ENCODE measurements at places on chromosomes 1 and 21.

GRCh38 chr21:35239811-35240219, 190.7 kb upstream of the RUNX1 start:
- DNase-seq: no peak

DNA sequence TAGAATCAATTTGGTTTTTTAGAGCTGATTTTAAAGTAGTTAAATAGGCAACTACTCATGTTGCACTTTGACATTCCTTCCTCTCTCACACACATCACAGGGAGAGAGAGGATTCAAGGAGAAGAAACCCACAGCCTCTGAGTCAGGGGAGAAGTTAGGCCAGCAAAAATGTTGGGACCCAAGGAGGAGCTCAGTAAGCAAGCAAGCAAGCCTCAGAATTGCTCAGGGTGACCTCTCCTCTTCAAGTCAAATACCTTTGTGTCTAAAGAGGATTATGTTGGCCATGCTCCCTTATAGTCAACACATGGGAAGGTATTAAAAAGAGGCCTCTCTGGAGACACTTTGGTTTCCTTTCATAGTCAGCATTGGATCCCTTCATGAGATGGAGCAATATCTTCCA, 80.5 kb upstream of the WARS2 start:
- no peak for DNase-seq

- no peak for DNase-seq
Measured at GRCh38 chr1:153415850-153416570, at the start of gene S100A7A. TSS of gene S100A7A (plus strand) at chr1:153416520. CDS start at chr1:153418083, 1,563 bp downstream.

- DNase-seq: no peak
Measured at GRCh38 chr1:215569986-215570824, 3.1 kb downstream of the KCTD3 start.

DNA sequence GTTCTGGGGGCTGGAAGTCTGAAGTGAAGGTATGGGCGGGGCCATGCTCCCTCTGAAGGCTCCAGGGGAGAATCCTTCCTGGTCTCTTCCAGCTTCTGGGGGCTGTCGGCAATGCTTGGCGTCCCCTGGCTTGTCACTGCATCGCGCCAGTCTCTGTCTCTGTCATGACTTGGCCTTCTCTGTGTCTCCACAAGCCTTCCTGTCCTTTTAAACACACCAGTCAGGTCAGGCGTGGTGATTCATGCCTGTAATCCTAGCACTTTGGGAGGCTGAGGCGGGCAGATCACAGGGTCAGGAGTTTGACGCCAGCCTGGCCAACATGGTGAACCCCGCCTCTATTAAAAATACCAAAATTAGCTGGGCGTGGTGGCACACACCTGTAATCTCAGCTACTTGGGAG, 125.3 kb downstream of the ACTL8 start:
- no peak for DNase-seq

DNA sequence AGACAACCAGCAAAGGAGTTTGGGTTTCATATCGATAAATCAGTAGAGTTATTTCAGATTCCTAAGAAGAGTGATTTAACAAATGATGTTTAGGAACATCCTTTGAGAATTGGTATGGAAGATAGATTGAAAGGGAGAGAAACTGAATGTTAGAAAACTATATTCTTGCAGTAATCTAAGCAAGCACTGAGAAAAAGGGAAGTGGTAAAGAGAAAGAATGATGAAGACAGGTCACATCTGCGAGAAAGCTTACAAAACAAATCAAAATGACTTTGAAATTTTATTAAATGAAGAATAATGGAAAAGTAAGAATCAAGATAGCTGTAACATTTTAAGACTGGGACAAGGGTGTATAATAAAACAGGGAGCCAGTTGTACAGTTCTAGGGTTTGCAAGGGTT, 177.0 kb downstream of the HS2ST1 start:
- no peak for DNase-seq

DNA sequence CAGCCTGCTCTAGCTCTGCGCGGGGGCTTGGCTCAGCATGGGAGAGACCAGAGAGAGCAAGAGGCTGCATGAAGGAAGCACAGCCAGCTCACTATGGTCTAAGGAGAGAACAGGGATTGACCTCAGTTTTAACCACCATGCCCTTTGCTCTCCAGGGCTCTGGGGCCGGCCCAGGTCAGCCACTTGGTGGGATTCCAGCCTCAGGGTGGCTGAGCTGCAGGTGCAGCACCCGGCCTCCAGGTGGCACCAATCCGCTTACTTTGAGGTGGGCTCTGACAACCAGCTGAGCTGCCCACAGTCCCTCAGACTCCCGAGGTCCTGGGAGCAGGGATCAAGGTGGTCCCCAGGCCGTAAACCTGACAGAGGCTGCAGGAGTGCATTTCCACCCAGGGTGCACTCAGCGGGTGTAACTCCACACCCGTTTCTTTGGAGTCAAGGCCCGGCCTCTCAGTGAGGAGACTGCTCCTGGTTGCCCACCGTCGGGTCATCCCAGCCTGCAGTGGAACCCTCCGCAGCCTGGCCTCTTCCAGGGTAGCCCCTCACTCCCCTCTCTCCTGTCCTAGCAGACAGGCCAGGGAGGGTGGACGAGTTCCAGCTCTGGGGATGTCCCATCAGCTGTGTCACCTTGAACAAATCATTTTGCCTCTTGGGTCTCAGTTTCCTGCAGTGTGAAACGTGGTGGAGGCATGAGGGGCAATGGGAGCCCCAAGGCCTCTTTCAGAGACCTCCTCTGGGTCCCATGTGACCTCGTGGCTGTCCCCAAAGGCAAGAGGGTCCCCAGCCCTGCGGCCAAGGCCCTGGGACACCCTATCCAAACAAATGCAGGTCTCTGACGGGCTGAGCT, 607 bp upstream of the LGR6 start:
- DNase-seq: peak; percentile 27

DNA sequence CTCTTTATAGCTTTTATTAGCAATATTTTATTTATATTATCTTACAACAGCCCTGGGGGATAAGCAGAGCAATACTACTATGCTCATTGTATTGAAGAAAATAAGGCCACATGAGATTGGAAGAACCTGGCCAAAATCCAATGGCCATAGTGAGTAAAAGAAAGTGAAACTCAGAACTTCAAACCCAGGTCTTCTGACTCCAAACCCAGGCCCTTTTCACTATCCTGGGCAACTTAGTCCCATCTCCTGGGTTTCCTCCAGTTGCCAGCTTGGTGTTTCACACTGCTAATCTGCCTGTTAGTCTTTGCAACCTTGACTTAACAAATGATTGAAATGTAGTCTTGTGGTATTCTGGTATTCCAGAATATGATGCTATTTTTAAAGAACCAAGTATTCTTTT, 22.4 kb upstream of the EXO1 start:
- DNase-seq: no peak

- DNase-seq: no peak
Measured at GRCh38 chr1:221228594-221228993, 349.4 kb downstream of the HLX start.

GRCh38 chr1:47483651-47484050, 45.8 kb downstream of the FOXD2 start:
- DNase-seq: no peak

- no peak for DNase-seq
Measured at GRCh38 chr21:43023175-43023574, 48.8 kb downstream of the PKNOX1 start.

DNA sequence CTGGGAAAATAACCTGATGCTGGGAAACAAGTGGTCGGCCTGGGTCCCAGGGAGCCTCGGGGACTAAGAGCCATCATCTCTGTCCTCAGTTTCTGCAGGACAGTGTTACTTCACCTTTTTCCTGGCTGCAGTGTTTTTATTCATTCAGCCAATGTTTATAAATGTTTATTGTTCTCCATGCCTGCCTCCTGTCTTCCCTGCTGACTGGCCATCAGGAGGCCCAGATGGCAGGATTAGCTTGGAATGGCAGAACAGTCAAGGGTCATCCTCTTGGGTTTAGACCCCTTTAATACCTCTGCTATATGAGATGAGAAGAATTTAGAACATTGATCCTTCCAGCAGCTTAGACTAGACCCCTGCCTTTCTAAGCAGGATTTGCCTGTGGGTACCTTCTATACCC, 13.3 kb downstream of the MAPKAPK2 start:
- DNase-seq: no peak

GRCh38 chr1:61140778-61141177, 58.4 kb downstream of the NFIA start:
- DNase-seq: no peak

DNA sequence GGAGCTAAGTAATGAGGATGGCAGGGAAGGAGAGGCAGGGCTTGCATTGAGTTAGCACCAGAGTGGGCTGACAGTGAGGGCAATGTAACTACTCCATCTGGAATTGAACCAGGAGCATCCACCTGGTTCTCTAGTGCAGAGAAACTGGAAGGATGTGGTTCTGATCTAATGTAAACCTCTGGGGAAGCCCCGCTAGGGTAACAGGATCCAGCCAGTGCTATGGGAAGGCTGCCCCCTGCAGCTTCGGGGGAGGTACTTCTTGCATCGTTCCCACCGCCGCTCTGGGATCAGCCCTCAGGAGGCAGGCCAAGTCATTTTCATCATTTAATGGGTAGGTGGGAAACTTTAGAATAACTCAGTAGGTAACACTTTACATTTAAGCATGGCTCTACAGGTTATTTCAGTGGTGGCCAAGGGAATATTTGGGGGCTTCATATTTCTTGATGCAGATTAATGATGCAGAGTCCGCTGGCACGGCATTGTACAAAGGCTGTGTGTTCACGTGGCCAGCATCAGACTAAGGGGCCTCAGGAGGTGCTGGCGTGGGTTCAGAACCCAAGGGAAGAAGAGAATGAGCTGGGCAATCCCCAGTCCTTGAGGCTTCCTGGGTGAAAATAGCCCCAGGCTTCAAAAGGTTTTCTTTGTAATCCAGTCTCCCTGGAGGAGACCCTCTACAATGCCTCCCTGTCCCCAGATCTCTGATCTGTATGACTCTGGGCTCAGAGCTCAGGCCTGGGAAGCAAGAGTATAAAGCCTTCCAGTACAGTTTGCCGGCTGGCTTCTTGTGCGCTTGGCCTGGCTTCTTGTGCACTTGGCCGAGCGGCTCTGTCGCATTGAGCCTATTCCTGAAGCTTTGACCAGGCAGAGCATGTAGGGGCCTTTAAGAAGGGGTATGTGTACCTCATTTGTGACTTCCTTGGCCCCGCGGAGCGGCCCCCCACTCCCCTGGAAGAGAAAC, 26.4 kb upstream of the KAZN start:
- DNase-seq: no peak

DNA sequence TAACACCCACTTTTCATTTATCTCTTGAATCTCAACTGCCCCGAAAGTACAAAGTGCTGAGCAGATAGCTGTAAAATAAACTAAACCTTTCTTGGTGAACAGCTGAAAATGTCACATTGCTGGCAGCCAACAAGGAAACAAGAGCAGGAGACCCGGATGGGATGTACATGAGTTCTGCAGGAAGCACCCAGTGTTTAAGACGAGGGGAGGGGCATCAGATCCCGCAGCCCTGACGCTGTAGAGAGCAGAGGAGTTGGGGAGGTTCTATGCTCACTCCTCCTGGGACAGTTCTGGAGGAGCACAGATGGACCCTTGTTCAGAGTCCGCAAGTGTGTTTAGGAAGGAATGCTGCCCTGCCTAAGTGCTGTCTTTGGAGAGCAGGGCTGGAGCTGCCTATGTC, 32.0 kb upstream of the EPHA8 start:
- no peak for DNase-seq

DNA sequence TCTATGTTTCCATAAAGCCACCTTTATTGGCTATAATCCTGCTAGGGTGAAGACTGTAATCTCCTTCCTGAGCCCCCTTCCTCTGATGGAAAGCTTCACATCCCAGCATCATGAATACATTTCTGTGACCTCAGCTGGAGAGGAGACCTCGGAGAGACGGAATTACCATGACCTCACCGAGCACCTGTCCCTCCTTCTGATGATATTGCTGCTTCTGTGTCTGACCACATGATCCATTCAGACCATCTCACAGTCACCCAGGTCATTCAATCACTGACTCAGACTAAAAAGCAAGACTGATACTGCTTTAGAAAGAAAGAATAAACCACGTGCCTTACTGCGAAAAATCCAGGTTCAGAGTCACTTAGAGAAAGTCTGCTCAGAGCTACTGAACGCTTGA, 8.8 kb downstream of the KCND3 start:
- no peak for DNase-seq

GRCh38 chr1:20366463-20367115, 75.9 kb downstream of the VWA5B1 start:
- no peak for DNase-seq

GRCh38 chr1:33277488-33278084, 21.3 kb downstream of the ZNF362 start:
- DNase-seq: no peak

- no peak for DNase-seq
Measured at GRCh38 chr1:20191266-20191825, 5.0 kb upstream of the PLA2G2C start.

DNA sequence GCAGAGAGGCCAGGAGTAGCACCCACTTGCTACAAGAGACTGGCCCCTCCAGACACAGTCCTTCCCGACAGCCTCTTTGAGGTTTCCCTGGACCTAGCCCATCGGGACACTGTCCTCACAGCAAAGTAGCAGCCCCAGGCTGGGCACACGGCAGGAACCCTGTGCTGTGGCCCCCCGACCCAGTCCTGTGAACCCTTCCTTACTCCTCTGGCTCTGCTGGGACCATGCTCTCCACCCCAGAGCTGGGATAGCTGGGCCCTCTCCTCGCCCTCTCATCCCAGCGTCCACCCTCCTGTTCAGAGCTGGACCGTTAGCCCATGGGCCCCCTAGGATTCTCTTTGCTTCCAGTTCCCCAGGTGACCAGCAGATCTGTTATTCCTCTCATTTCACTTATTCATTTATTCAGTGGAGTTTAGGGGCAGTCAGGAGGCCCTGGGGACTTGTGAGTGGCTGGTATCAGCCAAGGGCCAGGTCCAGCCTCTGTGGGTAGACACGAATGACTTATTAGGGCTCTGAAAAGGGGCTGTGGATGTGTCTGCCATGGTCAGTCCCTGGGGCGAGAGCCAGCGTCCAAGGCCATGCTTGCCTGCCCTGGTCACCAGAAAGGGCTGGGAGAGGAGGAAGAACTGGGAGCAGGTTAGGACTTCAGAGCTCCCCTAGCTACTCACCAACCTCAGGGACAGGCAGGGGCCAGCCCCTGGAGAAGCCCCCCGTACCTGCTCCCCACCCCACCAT, 117.6 kb upstream of the RUNX3 start:
- DNase-seq: no peak

DNA sequence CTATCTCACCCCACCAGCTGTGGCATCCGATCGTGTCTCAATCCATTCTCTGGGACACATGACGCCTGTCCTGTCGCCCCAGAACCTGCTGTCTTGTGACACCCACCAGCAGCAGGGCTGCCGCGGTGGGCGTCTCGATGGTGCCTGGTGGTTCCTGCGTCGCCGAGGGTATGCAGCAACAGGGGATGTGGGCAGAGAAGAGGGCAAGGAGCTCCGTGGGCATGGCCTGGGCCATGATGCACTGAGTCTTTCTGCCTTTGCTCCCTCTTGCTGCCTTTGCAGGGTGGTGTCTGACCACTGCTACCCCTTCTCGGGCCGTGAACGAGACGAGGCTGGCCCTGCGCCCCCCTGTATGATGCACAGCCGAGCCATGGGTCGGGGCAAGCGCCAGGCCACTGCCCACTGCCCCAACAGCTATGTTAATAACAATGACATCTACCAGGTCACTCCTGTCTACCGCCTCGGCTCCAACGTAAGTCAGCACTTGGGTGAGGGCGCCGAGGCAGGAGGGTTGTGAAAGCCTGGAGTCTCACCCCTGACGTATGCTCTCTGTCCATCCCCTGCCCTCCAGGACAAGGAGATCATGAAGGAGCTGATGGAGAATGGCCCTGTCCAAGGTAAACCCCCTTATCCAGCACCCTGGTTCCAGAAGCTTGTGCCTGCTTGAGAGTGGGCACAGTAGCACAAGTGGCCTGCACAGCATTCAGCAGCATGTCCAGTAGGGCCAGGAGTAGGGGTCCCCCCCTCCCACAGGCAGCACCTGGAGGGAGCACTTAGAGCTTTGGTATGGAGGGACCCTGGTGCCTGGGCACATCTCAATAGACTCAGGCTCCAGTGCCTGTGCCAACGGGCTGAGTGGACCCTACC, 8.8 kb downstream of the TINAGL1 start:
- no peak for DNase-seq
